Renal cortex interstitium (tissue), 15 donors: ENCODE measurements at places on chromosomes 12 and 14.
A peak's percentile ranks its signal among the peaks of the same experiment; 100 is the strongest.

DNA sequence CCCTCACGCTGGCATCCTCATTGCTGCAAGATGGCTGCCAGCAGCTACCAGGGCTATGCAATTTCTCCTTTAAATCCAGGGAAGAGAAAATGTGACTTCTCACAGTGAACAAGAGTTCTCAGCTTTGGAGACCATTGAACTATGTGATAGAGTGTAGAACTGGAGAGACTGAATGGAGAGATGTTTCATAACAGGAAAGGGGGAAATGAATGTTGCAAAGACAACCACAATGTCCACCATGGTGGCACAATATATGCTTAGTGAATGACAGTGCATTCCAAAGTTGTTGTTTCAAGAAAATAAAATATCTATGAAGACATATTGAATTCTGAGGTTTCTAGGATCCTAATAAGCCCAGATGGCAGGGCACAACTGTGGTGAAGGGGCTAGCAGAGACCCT is 13.2 kb upstream of the COCH start:
- no peak for DNase-seq

- DNase-seq, result no peak
Measured at GRCh38 chr14:101719045-101719645, 42.4 kb upstream of the PPP2R5C start.

- DNase-seq, result no peak
Measured at GRCh38 chr12:88691811-88692210, 111.5 kb upstream of the KITLG start.

- no peak for DNase-seq
Measured at GRCh38 chr14:75479770-75480600, 42.3 kb upstream of the BATF start.

DNA sequence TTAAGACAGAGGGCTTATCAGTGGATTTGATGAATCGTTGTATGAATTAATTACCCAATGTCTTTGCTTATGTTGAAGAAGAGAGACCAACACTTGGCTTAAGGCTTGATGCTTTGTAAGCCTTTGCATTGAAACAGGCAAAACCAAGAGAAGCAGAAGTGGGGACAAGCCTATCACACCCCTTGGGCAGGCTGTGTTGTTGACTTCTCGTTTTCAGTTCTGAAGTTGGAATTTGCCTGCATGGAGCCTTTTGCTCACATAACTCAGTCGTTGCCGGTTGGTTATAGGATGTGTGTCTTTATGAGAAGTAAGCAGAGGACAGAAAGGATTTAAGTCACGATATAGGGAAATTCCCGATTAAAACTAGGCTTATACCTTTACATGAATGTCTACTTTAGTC is 94.7 kb downstream of the CCDC92 start:
- no peak for DNase-seq

GRCh38 chr12:86257134-86257533 is 943 bp upstream of the MGAT4C start:
- DNase-seq, result no peak

GRCh38 chr12:113409462-113410124 is 5.9 kb upstream of the SDS start:
- no peak for DNase-seq

- no peak for DNase-seq
Measured at GRCh38 chr12:27324530-27324929, 8.1 kb upstream of the BMAL2 start.

DNA sequence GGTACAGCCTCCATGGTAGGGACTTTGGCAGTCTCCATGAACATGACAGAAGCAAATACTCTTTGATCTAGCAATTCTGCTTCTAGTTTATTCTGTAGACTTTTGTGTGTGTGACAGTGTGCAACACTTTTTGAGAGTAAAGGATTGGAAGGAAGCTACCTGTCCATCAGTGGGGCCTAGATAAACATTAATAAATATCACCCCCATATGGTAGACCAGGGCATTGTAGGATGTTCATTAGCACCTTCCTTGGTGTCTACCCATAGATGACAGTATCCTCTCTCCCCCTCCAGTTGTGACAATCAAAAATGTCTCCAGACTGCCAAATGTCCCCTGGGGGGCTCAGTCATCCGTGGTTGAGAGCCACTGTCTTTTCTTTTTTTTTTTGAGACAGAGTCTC is 10.8 kb downstream of the SNRNP35 start:
- no peak for DNase-seq

GRCh38 chr14:104303705-104304425 is 165.5 kb downstream of the KIF26A start:
- DNase-seq, result no peak

- no peak for DNase-seq
Measured at GRCh38 chr12:110742096-110742717, 484 bp downstream of the PPP1CC start.

GRCh38 chr12:124952801-124953200 is 36.1 kb downstream of the DHX37 start:
- DNase-seq, result no peak

- DNase-seq, result no peak
Measured at GRCh38 chr12:93886533-93887511, 209.6 kb downstream of the CRADD start.

DNA sequence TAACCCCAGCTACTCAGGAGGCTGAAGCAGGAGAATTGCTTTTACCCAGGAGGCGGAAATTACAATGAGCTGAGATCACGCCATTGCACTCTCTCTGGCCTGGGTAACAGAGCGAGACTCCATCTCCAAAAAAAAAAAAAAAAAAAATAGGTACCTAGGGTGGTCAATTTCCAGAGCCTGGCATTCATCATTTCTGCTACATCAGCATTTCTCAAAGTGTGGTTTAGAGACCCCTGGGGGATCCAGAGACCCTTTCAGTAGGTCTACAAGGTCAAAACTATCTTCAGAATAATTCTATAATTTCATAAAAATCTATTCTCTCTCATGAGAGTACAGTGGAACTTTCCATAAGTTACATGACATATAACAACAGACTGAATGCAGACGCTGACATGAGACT is 19.9 kb downstream of the CERS5 start:
- no peak for DNase-seq

GRCh38 chr14:52446355-52446754 is 106.0 kb downstream of the TXNDC16 start:
- DNase-seq, result no peak

GRCh38 chr14:95442633-95443021 is 73.8 kb downstream of the SYNE3 start:
- DNase-seq, result peak; percentile 75

GRCh38 chr12:123233505-123234308 is 471 bp downstream of the MTRFR start:
- no peak for DNase-seq

DNA sequence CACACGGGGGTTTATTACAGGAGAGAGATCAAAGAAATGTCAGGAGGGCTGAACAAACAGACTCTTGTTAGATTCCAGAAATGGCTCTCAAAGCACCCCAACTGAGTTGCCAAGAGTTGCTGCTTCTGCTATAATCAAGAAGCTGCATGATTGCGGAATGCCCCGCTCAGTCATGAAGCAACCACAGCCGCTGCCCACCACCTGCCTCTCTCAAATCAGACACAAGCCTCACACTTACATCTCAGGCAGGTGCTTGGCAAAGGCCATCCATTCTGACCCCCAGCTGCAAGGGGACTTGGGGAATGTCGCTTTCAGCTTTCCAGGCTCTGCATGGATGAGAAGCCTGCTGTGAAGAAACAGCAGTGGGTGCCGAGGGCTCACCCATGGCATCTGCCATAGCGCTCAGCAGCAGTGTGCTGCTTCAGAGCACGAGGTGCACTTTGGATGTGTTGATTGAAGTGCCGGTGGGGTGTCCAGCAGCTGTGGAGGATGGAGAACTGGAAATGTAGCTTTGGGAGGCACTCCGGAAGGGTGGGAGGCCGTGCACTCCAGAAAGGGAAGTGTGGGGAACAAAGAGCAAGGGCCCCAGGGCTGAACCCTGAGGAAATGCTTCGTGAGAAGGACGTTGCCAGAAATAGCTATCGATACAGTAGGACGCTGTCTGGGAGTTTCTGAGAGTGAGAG is 37.7 kb downstream of the LRRC74A start:
- no peak for DNase-seq

DNA sequence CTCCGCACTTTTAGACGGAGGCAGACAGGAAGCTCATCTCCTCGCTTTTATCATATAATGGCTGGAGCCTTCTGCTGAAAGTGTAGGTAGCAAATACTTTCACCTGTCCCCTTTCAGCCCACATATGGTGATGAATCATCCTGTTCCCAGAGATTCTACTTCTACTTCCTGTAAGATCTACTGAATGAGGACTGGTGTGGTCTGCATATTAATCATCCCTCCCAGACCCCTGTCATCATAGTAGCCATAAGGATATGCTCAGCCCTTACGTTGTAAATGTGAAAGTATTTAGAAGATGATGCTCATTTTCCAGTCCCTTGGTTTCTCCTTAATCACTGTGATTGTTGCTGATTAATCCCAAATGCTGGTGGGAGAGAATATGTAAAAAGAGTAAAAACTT is 268.2 kb upstream of the GRIP1 start:
- no peak for DNase-seq

DNA sequence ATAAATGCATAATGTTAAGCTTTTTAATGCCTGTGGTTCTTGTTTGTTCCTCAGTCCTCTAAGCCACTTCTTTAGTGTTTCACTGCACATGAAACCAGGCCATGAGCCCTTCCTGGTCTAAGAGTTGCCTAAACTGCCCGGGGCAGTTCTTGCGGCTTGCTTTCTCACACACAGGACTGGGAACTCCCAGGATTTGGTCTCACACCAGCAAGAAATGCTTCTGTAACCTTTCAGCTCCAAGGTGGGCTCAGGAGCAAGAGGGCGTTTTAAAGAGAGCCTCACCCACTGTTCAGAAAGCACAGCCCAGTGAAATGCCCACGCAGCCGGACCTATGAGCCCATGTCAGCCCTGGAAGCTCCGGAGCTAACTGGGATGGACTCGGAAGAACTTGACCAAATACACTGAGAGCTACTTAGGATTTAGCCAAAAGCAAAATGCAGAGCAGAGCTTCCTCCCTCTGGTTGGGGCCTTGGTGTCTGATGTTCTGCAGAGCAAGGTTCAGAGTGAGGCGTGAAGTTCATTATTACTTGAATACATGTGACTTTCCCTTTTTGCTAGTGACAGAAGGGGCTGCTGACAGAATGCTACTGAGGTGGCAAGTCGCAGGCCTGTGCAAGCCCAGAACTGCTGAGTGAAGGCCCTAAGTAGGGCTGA is 23.4 kb downstream of the SLC25A29 start:
- no peak for DNase-seq

DNA sequence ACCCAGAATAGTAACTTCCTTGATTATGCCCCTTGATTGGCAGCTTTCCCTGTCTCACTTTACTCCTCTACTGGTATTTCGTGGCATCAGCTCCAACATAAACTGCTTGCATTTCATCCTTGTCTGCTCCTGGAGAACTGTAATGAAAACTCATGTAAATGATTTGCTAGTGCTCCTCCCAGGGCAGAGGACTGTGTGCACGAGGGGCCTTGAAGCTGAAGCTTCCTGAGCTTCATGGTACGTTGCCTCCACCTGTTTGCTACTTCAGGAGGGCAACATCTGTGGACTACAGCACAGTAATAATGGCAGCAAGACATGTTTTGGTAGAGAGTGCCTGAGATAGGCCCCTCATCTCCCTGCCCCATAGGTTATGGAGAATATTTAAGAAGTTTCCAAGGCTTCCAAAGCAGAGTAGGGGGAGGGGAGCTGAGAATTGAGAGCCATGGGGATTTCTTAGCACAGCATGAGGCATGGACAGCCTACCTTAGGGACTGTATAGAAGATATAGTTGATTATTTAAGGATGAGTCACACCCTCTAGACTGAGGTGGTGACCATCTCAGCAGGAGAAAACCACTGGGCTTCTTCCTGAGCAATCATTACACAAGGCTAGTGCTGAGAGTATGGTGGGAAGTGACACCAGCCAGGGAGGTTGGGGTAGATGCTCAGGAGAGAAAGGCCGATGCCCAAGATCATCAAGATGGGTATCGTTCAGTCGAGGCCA is 29.5 kb downstream of the CCDC198 start:
- DNase-seq, result peak; percentile 7

- no peak for DNase-seq
Measured at GRCh38 chr14:60064491-60065072, 27.1 kb upstream of the PCNX4 start.

DNA sequence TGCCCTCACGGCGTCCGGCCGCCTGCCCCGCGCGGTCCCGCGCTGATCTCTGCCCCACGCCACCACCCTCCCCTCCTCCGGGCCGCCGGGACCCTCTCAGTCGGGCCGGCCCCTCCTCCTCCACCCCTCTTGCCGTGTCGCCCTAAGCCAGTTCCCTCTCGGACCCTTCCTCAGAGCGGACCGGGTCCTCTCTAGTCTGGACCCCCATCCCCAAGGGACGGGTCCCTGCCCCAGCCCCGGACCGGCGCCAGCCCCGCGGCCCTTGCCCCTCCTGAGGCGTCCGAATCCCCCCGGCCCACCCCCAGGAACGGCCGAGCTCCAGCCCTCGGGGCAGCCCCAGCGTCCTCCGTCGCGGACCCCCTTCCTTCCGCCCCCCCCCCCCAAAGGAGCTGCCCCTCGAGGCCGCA is 485 bp downstream of the PPP4R4 start:
- DNase-seq, result no peak

GRCh38 chr14:32366986-32367385 is 37.9 kb downstream of the AKAP6 start:
- no peak for DNase-seq

GRCh38 chr12:41967668-41968500 is 176.8 kb downstream of the GXYLT1 start:
- peak; percentile 55 for DNase-seq
